ENCODE measurements at places on chromosomes 1 and 21.

GRCh38 chr1:11654939-11655808, 497 bp downstream of the FBXO44 start:
- DNase-seq = no peak

DNA sequence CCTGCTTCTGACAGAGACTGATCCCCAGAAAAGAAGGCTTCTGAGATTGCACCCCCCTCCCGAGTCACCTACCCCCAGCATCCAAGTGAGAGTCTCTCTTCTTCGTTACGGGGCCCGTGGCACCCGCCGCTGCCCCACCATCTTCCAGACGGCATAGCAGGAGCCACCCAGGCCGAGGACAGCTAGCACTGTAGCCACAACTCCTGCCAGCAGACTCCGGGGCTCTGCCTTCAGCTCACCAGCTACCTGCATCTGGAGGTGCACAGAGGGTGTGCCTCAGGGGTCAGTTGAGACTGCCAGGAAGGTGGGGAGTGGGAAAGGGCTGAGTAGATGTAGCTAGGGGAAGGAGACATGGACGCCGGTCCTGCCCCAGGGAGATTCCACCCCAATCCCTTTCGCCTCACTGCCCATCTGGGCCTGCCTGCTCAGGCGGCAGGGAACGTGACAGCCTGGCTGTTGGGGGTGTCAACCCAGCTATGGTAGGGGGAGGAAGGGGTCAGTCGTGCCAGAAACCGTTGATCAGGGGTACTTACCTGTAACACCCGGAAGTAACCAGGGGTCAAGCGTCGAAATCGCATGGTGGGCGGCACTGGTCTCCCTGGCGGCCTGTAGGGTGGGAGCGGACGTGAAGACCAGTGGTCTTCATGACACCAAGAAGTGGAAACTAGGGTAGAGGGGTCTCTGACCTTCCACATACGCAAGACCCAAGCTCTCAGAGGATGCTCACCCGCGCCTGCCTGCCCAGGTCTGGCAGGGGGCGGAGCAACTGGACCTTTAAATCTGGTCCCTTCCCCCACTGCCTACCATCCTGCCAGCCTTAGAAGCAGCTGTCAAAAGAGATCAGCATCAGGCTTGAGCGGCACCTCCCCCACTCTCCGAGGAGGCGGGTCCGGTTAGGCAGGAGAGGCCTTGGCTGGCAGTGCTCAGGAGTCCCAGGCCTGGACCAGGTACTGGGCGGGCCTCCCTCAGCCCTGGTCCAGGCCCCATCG, at the start of gene ZNF593OS:
ZNF593OS (minus strand) TSS at position 749 of the 989 bp plus-strand sequence; CDS start at position 578, 171 bp downstream.
- no peak for DNase-seq

- no peak for DNase-seq
Measured at GRCh38 chr1:199854686-199855321, 172.7 kb upstream of the NR5A2 start.

DNA sequence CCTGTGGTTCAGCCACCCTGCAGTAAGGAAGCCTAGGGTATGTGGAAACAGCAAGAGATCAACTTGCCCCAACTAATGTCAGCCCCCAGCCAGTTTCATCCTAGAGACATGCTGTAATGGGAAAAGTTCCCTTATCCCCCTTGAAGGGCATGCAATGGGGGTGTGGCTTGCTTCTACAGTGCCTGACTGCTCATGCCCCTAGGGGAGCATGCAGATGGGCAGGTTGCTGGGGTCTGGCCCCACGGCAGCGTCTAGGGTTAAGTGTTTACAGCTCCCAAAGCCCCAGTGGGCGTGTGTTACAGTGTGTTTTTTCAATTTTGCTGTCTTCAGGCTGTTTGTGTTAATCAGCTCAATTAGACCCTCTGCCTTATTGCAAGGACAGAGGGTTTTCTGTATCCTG, 1105.9 kb downstream of the AMY1C start:
- DNase-seq = no peak

GRCh38 chr1:156721535-156721934, 6.7 kb upstream of the METTL25B start:
- DNase-seq = no peak

DNA sequence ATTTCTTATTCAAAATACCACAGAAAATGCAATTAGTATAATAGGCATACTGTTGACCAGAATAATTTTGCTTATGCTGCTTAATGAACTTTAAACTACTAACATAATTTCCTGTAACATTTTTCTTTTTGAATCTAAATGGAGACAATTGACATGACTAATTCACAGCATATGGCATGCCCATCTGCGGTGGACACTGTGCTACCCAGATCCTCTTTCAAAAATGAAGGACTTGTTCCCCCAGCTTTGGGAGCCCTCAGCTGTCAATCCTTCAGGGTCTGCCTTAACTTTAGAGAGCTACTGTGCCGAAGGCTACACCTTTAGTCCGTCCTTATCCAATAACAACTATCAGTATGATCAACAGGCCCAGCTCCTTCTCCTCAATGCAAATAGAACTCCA, 789.0 kb downstream of the PLA2G4A start:
- DNase-seq = no peak

DNA sequence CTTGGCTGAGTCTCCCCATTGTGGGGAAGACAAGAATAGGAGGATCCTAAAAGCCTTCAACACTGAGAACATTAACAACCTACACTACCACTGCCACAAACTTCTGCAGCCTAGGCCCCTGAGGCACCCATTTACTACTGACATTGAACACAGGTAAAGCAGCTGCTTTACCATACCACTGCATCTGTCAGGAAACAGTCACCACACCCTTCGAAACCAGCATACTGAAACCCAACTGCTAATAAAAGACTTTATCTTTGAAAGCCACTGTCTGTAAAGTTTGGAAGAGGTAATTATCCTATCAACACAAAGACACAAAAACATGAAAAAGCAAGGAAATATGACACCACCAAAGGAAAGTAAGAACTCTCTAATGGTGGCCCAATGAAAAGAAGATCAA, 7.4 kb downstream of the IFNAR1 start:
- no peak for DNase-seq

- DNase-seq = no peak
Measured at GRCh38 chr21:32520875-32521735, 64.2 kb downstream of the TCP10L start.

DNA sequence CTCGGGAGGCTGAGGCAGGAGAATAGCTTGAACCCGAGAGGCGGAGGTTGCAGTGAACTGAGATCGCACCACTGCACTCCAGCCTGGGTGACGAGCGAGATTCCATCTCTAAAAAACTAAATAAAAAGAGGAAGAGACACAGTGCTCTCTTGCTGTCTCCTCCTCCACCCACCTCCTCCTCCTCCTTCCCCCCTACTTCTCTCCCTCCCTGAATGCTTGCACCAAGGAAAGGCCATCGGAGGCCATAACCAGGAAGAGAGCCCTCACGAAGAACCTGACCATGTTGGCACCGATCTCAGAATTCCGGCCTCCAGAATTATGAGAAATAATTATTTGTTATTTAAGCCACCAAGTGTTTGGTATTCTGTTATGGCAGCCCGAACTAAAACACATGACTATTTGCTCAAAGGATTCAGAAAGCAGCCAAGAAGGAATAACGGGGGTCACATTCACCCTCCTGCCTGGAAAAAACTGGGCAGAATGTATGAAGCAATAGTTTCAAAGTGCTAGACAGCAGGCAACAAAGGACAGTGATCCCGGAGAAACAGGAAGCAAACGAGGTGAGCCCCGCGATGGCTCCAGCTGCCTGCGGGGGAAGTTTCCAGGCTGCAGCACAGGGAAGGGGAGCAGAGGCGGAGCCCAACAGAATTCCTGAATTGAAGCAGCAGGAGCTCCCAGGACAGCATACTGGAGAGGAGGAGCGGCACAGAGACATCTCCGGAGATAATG, 35.8 kb downstream of the LDLRAD1 start:
- no peak for DNase-seq

- no peak for DNase-seq
Measured at GRCh38 chr1:47682198-47682597, 244.4 kb downstream of the FOXD2 start.

DNA sequence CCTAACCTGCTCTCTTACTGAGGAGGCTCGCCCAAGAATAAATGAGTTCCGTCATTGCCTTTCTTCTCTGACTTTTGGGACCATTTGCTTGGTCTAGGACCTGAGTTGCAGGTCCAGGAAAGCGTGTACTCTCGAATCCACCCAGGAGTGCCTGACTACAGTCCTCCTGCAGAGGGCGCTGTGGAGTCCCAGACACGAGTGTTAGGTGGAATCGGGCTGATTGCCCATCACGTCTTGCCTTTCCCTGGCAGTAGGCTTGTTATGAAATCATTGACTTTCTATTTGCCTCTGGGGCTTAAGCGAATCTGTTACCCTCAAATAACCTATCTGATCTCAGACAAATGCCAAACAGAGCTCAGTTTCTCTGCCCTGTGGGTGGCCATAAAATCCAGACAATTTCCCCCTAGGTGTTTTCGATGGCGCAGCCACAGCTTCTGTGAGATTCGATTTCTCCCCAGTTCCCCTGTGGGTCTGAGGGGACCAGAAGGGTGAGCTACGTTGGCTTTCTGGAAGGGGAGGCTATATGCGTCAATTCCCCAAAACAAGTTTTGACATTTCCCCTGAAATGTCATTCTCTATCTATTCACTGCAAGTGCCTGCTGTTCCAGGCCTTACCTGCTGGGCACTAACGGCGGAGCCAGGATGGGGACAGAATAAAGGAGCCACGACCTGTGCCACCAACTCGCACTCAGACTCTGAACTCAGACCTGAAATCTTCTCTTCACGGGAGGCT, at the start of gene IL20:
IL20 (plus strand) TSS at position 685 of the 733 bp plus-strand sequence. CDS start 230 bp downstream, outside the sequence.
- peak; percentile 79 for DNase-seq

DNA sequence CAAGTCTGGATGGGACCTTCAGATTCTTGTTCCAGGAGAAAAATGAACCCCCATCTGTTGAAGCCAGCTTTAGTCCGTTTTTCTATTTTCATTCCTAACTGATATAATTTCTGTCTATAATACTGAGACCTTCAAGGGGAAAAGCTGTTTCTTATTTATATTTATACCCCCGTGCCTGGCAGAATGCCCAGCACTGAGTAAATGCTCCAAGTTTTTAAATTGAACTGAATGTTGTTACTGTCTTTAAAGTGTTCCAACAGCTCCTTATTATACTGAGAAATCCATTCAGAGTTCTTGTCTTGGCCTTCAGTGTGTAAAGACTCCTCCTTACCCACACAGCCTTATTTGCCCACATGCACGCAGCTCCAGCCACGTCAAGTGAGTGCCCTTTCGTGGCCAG, 178.6 kb upstream of the HMGB4 start:
- no peak for DNase-seq

DNA sequence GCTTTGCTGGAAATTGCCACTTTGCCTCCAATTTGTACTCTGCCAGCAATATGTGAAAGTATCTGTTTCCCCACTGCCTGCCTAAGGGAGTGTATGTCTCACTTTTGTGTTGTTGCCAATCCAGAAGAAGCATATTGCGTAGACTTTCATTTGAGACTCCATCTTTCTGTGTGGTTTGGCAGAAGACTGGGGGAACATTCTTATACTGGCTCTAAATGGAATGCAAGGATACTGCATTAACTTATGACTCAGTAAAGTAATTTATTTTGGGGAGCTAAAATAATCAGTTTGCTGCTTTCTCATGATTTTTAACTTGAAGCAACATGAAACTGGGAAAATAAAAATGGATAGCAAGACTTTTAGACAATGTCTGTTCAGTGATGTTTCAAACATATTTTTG, 107.7 kb upstream of the TMPRSS2 start:
- DNase-seq = no peak

GRCh38 chr21:37915497-37915911, 753 bp downstream of the KCNJ6 start:
- DNase-seq = no peak

DNA sequence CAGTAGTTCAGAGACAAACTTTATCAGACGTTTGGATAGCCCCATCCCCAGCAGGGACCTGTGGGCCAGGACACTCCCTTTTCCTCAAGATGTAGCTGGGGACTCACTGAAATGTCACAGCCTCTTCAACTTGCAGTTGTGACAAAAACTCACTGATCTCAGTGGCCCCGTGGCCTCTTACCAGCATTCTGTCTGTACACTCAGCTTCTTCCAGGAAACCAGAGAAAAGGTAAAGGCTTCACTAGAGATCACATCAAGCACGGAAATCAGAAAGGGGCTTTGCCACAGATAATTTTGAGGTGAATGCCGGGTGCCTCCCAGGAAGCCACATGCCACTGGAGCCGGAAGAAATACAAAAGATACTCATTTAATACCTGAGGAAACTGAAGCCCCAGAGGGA, 122.2 kb downstream of the CCDC185 start:
- no peak for DNase-seq

DNA sequence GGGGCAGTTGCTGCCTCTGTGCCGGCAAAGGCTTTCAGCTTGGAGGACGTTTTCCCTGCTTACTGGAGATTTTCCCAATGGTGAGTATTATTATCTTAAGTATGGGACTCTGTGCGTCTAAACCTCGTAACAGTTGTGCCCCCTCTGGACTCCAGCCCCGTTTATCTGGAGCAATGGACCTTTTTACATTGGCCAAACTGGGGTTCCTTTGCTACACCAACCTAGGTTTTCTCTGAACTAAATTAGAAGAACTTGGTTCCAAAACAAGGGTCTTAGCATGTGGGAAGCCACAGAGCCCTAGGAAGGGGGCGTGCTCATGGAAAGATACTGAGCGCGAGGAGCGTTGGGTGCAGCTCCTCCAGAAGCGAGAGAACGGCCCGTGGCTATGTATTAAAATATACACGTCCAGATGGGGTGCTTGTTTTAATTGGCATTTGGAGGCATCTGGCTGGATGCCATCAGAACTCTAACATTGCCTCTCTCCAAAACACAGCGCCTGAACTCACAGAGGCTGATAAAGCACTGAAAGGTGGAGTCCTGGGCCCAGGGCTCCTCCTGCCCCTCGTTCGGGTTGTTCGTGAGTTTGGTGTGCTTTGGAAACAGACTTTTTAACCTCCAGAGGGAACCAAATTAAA, 28.4 kb downstream of the POFUT2 start:
- DNase-seq = no peak

- DNase-seq = no peak
Measured at GRCh38 chr1:30645807-30646206, 77.6 kb downstream of the MATN1 start.

DNA sequence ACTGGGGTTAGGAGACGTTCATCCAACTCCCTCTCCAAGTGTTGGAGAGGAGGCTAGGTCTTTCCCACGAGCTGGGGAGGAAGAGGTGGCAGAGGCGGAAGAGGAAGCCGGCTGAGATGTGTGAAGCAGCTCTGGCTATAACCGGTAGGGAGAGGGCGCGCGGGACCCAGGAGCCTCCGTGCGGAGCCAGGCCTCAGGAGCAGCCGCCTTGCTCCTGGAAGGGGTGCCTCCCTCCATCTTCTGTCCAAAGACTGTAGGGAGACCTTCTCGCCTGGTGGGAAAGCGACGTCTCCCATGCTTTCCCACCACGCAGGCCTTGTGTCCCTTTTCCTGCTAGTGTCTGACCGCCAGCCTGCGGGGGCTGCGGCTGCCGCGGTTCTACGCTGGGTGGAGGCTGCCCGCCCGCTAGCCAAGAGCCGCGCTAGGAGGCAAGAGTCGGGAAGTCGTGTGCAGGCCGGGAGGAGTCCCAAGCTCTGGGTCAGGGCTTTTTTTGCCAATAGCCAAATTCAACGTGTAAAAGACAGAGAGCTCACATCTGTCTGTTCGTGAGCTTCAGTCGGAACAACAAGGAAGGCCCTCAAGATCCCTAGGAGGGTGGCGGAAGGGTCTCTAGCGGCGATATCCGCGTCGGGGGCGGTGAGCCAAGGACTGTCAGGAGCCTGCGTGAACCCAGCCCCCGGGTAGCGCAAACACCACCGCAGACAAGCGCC, 8.4 kb upstream of the NBPF11 start:
- DNase-seq = no peak
